ENCODE measurements at places on chromosomes 2 and 18.

GRCh38 chr2:168033966-168034365 lies 213.4 kb downstream of the STK39 start:
- no peak for DNase-seq

DNA sequence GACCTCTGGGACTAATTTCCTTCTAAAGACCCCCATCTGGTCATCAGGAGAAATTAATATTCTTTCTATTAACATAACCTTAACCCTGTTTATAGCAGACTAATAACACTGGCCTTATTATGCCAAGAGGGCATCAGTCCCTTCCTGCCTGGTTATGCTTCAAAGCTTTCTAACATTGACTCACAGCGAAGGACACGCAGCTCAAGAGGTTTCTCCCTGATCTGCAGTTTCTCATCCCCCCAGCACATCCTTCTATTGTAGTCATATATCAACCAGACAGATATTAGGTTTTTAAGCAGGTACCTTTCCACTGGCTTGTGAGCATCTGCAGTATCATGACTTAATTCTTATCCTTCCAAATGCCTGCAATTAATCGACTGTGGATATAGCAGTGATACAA lies 100.0 kb upstream of the CXCR4 start:
- DNase-seq = no peak

GRCh38 chr2:236546561-236547002 lies 23.0 kb upstream of the ACKR3 start:
- no peak for DNase-seq

DNA sequence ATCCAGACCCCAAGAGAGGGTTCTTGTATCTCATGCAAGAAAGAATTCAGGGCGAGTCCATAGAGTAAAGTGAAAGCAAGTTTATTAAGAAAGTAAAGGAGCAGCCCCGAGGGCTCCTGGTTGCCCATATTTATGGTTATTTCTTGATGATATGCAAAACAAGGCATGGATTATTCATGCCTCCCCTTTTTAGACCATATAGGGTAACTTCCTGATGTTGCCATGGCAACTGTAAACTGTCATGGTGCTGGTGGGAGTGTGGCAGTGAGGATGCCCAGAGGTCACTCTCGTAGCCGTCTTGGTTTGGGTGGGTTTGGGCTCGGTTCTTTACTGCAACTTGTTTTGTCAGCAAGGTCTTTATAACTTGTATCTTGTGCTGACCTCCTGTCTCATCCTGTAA lies 750.2 kb upstream of the FANCL start:
- DNase-seq = no peak

GRCh38 chr2:12549641-12550040 lies 167.1 kb upstream of the TRIB2 start:
- peak; percentile 32 for DNase-seq

- DNase-seq = peak; percentile 16
These were observed 82.2 kb downstream of the ASAP2 start for GRCh38 chr2:9288681-9289338.

DNA sequence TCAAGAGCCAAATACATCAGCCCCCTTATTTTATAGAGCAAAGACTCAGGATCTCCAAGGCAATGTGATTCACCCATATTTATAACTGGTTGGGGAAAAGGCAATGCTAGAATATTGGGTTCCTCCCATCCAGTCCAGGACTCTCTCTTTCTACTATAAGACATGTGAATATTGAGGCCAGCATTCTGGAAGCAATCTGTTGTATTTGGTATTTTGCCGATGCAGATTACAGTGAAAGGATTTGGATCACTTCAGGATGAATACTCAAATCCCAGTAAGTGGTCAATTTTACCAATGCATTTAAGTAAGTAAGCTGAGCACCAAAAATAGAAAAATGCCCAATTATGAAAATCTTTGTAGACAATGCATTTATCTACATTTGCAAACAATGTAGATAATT lies 1834.7 kb upstream of the PIK3C3 start:
- DNase-seq = no peak

GRCh38 chr2:219254590-219255201 lies 978 bp upstream of the TUBA4A start:
- peak; percentile 65 for DNase-seq

GRCh38 chr18:13539050-13539449 lies 187.3 kb downstream of the FAM210A start:
- DNase-seq = peak; percentile 53

- DNase-seq = no peak
These were observed at the start of the genes COL4A3 and COL4A4 for GRCh38 chr2:227163998-227164762. TSS of gene COL4A3 (plus strand) at chr2:227164624. CDS start at chr2:227164727, 103 bp downstream. TSS of gene COL4A4 (minus strand) at chr2:227164205. CDS start at chr2:227147483, 16,722 bp downstream.

DNA sequence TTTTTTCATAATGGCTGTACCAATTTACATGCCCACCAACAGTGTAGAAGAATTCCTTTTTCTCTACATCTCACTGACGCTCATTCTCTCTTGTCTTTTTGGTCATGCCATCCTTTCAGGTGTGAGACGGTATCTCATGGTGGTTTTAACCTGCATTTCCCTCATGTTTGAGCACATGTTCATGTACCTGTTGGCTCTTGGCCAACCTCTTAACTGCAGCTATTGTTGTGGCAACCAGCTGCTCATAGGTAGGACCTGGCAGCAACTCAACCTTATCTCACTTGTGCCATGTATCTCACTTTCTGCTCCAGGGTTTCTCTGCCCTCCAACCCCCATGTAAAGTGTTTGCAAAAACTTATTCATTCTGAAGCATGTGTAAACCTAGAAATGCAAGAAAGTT lies 167.5 kb downstream of the UPP2 start:
- no peak for DNase-seq

DNA sequence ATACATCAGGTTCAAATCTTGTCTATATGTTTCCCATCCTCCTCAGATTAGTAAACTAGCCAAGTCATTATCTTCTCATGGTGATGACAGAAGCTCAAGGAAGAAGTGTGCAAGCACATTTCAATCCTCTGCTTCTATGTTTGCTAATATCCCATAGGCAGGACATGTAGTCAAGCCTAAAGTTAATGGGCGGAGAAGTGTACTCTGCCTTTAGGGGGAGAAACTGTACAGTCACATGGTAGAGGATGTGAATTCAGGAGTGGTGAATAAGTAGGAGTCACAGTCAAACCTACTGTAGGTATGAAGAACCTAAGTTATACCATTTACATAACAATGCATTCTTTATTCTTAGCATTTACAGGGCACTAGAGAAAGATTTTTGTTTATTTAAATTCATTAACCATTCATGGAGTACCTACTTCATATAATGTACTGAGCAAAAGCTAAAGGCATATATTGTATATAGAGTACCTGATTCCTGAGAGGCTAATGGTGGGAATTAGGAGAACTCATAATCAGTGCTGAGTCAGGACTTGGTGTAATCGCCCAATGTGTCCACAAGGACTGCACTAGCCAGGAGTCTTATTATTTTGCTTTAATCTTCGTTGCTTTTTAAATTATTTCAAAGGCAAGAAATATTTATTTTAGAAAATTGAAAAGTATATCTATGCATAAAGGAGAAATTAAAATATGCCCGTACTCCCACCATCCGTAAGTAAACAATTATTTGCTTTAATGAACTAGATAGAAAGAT lies 394.3 kb upstream of the ETAA1 start:
- no peak for DNase-seq

DNA sequence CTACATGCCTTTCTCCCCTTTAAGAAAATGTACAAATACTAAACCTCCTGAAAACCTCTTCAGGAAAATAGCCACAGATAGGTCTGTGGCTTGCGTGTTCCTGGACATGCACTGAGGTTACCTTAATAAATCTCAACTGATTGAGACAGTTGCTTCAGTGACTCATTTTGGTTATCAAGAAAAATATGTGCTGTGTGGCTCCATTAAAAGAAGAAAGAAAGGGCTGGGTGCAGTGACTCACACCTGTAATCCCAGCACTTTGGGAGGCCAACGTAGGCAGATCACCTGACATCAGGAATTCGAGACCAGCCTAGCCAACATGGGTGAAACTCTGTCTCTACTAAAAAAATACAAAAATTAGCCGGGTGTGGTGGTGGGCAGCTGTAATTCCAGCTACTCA lies 27.1 kb downstream of the CREG2 start:
- no peak for DNase-seq

DNA sequence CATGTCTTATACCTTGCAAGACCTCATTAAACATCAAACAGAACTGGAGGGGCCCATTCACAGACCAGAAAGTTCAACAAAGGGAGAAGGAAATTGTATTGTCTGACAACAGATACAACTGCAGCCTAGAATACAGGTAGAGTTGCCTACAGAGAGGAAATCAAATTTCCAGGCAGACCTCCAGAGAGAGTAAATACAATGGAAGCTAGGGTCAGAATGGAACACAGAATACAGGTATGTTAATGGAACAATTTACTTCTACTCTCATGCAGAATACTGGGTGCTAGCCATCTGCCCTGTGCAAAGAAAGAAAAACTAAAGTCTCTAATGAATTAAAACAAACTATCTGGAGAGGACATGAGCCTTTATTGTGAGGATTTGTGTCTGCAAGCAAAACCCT lies 31.6 kb upstream of the ALK start:
- DNase-seq = no peak

DNA sequence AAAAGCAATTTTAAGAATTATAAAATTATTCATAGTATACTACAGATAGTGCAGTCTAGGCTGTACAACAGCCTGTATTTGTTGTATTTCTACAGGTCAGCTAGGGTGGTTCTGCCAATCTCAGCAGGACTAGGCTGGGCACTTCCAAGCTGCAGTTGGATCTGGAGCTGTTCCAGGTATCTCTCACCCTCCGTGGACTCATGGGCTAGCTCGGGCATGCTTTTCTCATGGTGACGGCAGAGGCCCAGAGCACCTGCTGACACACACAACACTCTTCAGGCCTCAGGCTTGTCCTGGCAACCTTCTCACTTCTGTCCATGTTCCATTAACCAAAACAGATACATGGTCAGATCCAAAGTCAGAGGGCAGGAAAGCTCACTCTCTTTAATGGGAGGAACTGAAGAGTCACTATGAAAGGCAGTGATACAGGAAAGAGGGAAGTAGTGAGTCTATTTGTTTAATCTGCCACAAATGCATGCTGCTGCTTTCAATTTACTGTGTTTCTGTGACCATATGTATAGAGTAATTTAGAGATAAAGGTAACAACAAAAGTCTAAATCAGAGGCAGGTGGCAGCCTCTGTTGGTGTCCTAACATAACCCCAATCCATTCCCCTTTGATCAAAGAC lies 462.4 kb upstream of the ACVR2A start:
- DNase-seq = peak; percentile 5

- DNase-seq = peak; percentile 62
These were observed 277.3 kb downstream of the MBD5 start for GRCh38 chr2:148298196-148298595.
